ENCODE measurements at places on chromosomes 7 and 10.

DNA sequence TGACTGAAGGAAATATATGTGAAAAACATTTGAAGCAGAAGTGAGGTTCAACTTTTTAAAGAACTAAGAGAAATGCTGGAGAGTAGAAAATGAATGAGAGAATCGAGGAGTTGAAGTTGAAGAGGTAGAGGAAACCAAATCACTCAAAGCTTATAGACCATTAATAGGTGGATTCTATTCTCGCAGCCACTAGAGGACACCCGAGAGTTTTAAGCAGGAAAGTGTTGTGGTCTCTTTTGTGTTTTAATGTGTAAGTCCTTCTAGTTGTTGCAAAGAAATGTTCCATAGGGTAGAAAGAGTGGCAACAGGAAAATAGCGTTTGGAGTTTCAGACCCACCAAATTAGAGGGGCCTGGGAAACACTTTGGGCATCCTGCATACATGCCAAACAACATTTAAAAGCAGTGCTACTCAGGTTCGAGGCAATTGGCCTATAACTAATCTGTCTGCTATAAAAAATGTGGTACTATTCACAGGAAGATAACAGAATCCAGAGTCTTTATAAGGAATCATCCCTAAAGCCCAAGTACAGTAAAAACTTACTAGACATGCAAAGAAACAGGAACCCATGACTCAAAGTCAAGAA, 75.3 kb upstream of the TAS2R16 start:
- DNase-seq: no peak

GRCh38 chr7:25118048-25118753, 6.9 kb downstream of the CYCS start:
- no peak for DNase-seq

- DNase-seq: no peak
Observed at GRCh38 chr10:7625836-7626235, 40.9 kb downstream of the ITIH5 start.

DNA sequence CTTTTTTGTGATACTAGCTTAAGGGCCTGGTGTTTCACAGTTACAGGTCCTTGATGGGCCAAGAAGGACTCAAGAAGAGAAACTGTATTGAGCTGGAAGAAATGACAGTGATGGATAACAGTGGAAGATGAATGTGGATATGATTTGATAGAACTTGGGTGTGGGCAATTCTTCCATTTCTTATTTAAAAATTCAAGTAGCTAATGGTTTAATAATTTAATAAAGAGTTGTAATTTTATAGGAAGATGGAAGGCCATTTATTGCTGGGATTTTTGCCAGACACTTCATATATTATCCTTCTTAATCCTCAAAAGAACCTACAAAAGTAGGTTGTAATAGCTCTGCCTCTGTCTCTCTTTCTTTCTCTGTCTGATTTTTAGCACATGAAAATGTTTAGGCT, 21.3 kb upstream of the AKR1B1 start:
- DNase-seq: no peak

- DNase-seq: peak; percentile 76
Observed at GRCh38 chr7:1176891-1177373, 16.9 kb upstream of the ZFAND2A start.

GRCh38 chr7:127799535-127800305, 147.7 kb downstream of the SND1 start:
- DNase-seq: no peak

GRCh38 chr10:33122014-33122809, 164.2 kb upstream of the ITGB1 start:
- no peak for DNase-seq

DNA sequence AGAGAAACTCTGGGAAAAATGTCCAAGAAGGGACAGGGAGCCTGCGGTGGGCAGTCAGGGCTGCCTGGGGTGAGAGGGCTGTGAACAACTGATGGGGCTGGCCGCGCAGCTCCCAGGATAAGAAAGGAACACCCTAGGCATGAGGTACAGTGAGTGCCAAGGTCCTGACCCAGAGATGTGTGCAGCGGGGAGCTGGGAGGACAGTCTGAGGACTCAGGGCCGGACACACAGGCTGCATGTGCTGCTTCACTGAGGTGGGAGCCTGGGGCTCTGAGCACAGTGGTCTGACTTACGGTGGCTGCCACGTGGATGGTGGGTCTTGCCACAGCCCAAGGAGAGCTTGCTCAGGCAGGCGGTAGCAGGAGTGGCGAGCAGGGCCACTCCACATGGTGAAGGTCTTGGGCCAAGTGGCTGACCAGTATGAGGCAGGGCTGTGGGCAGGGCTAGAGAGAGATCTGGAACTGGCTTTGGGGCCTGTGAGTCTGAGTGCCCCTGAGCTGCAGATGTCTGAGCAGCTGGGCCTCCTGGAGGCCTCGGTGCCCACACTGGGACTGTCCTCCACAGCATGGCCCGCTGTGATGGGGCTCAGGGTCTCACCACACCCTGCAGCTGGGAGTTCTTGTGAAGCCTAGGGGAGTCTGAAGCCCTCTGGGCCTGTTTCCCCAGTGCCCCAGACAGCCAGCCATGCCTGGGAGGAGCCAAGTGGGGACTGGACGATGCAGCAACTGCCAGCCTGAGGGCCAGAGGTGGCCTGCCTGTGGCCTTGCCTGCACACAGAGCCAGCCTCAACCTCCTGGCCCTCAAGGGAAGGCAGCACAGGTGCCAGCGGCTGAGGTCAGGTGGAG, 60.3 kb downstream of the RASGEF1A start:
- DNase-seq: peak; percentile 25

DNA sequence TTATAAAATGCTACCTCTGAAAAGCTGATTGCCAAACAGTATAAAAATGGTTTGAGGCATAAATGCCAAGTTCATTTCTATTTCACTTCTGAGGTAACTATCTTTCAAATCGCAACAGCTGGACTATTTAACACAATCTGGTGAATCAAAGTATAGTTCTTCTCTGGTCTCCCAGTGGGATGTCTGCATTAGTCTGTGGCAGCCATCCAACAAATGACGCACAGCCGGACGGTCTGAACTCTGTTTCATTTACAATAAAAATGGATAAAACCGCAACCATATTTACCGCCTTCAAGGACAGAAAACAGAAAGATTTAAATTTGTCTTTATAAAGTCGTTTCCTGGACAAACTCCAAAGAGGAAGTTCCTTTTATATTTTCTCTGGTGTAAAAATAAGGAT, 41.9 kb downstream of the ENO4 start:
- no peak for DNase-seq

- DNase-seq: no peak
Observed at GRCh38 chr10:7538970-7539654, 127.7 kb downstream of the ITIH5 start.

DNA sequence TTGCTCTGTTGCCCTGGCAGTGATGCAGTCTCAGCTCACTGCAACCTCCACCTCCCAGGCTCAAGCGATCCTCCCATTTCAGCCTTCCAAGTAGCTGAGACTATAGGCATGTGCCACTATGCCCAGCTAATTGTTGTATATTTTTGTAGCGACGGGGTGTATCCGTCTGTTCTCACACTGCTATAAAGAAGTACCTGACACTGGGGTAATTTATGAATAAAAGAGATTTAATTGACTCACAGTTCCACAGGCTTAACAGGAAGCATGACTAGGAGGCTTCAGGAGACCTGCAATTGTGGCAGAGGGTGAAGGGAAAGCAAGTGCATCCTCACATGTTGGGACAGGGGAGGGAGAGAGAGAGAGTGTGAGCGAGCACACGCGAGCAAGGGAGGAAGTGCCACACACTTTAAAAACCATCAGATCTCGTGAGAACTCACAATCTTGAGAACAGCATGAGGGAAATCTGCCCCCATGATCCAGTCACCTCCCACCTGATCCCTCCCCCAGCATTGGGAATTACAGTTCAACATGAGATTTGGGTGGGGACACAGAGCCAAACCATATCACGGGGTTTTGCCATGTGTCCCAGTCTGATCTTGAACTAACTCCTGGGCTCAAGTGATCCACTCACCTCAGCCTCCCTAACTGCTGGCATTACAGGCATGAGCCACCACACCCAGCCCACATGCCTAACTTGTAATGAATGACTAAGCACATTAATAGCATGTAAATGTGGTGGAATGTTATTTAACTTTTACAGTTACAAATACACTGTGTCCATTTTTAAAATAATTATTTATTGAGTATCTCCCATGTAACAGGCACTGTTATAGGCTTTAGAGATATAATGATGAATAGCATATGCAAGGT, 65.5 kb downstream of the RALA start:
- no peak for DNase-seq

- DNase-seq: no peak
Observed at GRCh38 chr10:77827366-77827765, 99.2 kb downstream of the DLG5 start.

GRCh38 chr10:5603091-5603847, 63.1 kb downstream of the ASB13 start:
- DNase-seq: no peak

All from H9 (cell line).